SK-N-SH treated with all-trans-retinoic acid at 6 μM for 48 hours (cell line): ENCODE measurements at places on chromosomes 7 and 10.

DNA sequence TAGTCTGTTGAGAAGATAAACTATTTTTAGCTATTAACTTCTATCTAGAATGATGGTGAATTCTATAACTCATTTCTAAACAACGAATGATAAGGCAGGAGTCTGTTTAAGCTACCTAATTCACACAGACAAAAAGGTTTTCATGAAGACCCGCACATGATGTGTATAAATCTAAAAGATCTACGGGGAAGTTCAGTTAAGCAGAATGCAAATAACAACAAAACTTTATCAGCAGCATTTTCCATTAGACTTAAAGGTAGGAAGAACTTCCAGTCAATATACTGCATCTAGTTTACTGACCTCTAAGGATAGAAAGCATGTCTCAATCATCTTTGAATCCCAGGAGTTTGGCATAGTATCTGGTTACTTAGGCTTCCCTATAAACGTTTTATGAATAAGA lies 62.6 kb downstream of the CDK6 start:
- no peak for ATAC-seq

DNA sequence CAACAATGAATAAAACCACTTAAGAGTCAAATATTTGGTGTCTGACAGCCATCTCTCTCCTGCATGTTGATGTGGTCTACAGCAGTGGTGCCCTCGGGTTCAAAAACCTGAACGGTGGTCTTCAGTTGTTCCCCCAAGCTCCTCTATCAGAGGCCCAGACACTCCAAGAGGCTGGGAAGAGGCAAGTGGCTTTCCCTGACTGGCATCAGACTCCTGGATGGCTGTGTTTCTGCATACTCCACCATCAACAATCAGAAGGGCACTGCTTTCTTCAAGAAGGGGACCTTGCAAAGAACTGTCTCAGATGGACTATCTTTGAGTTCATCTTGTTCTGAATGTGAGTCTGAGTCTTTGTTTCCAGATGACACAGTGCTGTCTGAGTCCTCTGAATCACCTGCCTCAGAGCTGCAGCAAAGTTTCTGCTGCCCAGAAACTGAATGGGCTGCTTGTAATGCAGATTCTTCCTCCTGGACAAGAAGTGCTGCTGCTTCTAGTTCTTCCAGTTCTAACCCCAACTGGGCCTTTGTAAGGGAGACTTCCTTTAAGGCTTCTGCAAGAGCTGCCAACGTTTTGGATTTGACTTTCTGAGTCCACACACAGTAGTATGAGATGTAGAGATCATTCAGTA lies 5.9 kb upstream of the SGMS1 start:
- ATAC-seq = no peak

- ATAC-seq = no peak
Measured at GRCh38 chr10:62811159-62811875, 4.8 kb downstream of the EGR2 start.

DNA sequence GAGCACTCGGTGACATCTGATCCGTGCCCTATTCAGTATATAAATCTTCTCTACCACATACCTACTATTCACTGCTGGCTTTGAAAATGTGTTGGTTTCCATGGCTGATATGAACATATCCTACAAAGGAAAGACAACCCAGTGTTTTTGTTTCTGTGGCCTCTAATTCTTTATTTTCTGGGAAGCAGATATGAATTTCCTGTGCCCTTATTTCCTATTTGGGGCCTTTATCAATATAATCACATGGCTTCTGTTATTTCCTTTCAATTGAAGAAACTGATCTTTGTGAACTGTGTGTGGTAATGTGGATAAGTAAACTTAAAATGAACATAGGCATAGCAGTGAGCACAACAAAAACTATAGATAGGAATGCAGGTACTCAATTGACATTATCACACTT lies 10.6 kb downstream of the CCNJ start:
- ATAC-seq = no peak

GRCh38 chr7:151558575-151558974 lies 38.9 kb upstream of the RHEB start:
- ATAC-seq = peak; percentile 86

GRCh38 chr10:42769673-42770072 lies 12.9 kb upstream of the BMS1 start:
- ATAC-seq = peak; percentile 91

GRCh38 chr7:106063692-106064091 lies 48.4 kb downstream of the SYPL1 start:
- no peak for ATAC-seq

DNA sequence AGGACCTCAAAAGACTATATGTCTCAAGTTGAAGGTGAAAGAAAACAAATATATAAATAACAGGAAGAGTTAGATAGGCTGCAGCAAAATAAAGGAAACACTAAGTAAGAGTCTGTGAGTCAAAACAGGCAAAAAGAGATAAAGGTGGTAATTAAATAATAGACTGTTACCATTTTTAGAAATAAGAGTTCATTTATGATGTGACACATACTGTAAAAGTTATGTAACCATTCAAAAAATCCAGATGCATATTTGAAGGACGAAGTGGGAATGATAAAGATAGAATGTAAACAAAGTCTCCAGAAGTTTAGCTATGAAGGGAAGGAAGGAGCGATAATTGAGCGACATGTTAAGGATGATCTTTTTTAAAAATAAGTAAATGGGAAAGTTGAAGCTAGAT lies 50.5 kb downstream of the HECTD2 start:
- ATAC-seq = no peak

GRCh38 chr10:71585564-71586290 lies 133.9 kb downstream of the C10orf105 start:
- no peak for ATAC-seq

DNA sequence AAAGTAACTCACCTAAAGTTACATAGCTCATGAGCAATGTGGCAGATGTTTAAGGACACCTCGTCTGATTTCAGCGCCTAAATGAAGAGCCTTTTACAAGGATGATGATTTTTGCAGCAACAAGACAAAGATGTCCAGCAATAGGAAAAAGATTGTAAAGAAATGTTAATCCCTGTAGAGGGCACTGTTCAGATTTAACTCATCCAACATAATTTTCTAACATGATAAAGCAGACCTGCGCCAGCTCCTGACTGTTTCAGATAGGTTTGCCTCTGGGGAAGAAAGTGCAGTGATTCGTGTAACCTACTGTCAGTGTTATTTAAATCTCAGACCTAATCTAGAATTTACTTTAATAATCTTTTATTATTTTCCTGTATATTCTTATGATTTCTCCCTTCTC lies 595.2 kb downstream of the AUTS2 start:
- ATAC-seq = peak; percentile 90

DNA sequence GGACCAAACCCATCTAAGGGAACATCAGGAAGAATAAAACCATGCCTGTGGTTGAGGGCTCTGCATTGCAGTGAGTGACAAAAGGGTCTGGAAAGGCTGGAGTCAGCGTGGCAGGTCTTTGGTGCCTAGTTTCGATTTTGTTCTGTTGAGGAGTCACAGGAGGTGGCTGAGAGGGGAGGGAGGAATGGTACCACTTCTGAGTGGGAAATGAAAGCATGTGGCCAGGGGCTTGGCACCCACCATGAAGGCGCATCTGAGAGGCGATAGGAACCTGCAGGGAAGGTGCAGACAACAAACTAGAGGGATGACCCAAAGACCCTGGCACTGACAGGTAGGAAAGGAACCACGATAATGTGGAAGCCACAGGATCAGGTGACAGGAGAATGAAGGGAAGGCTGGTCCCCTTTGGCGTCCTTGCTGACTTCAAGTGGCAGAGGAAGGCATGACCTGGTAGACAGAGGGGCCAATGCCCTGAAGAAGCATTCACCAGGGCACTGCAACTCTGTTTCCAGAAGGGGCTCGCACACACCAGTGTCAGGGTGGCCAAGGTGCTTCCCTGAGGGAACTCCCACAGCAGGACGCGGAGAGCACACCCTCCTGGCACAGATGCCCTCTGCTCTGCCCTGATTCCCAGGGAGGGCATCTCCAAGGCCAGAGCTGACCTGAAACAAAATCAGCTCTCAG lies 41.7 kb downstream of the HIPK2 start:
- no peak for ATAC-seq

DNA sequence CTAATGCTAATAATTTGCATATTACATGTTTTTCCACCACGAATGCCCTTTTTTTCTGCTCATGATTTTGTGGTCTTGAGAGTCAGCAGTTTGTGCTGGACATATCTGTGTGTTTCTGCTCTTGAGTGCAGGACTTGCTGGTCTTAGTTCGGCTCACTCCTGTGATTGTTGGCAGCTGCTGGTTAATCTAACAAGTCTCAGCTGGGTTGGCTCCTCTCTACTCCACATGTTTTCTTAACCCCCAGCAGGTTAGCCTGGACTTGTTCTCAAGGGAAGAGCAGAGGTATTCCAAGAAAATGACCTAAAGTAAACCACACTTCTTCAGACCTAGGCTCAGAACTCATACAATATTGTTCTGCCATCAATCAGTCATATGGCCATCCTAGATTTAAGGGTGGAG lies 1238.9 kb downstream of the XPNPEP1 start:
- no peak for ATAC-seq

DNA sequence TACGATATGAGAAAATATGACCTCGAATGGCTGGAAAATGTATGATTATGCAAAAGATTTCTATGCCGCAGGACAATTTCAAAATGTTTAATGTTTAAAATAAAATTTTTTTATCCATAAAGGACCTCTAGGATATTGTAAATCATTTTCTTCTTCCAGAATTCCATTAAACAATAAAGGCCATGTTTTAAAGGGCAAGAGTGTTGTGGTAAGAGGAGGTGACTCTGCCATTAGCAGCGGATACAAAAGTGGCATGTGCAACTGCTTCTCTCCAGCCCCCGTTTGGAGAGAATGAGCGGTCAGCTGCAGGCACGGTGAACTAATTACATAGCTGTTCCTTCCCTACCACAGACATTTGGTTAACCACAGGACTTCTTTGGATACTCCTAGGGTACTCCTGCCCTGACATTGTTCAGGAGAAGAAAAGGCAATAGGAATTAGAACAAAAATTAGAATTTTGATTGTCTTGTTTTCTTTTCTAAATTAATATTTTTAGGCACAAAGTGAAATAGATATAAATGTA lies 63.8 kb downstream of the HBP1 start:
- no peak for ATAC-seq

GRCh38 chr7:135964791-135965190 lies 12.4 kb downstream of the MTPN start:
- ATAC-seq = no peak

DNA sequence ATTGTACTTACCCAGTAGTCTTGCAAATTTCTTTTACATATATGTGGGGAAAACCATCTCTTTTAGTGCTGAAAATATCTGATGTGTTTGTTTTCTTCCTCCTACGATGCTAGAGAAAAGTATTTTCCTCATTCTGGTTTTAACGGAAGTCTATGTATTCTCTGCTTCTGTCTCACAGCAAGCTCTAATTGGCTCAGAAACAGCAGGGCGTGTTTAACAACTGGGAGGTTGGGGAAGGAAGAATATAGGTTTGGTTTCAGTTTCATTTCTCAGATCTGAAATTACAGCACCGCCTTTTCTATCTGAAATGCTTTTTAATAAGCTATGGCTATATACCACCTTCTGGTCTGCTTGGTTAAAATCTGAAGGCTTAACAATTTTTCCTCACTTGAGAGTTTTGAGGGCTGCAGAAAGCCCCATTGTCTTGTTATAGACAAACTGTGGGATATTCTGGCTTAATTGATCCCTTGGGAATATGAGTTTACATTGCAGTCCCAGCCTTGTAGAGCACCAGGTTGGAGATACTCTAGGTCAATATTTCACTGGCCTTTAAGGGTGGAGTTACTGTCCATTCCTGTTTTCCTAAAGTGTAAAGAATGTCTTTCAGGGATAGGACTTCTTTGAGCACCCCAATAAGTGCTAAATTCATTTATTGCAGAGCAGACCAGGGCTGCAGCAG lies at the start of gene SAMD9:
Gene SAMD9, minus strand, starts transcription at position 128 of the 679 bp plus-strand sequence. CDS start 11,882 bp downstream, outside the sequence.
- ATAC-seq = peak; percentile 99

- peak; percentile 92 for ATAC-seq
Measured at GRCh38 chr10:22086730-22087401, 83.3 kb upstream of the DNAJC1 start.

DNA sequence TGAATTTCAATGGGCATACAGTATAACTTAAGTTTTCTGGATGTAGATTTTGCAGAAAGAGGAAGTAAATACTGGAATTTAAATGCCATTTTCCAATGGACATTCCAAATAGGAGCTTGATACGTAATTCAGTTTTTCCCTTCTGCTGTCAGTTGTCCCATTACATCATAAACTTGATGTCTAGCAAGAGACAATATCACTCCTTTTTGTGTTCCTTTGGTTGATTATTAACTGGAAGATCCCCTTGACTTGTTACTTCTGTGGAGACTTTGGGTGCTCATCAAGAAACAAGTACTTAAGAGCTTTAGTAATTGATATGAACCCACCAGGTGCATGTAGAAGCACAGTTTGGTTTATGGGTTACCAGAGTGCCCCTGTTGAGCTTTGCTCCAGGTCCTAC lies 116.1 kb downstream of the ST7 start:
- ATAC-seq = no peak

DNA sequence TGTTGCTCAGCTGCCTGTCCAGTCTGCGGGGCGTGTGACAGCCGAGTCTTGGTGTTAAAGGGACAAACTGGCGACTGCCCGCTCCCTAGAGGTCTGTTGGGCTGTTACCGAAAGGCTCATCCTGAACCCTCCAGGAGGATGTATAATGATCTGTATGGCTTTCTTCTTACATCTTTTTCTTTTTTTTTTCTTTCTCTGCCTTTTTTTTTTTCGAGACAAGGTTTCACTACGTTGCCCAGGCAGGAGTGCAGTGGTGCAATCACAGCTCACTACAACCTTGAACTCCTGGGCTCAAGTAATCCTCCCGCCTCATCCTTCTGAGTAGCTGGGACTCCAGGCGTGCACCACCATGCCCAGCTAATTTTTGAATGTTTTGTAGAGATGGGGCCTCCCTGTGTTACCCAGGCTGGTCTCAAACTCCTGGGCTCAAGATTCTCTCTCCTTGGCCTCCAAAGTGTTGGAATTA lies 857 bp downstream of the INTS15 start:
- ATAC-seq = peak; percentile 74

DNA sequence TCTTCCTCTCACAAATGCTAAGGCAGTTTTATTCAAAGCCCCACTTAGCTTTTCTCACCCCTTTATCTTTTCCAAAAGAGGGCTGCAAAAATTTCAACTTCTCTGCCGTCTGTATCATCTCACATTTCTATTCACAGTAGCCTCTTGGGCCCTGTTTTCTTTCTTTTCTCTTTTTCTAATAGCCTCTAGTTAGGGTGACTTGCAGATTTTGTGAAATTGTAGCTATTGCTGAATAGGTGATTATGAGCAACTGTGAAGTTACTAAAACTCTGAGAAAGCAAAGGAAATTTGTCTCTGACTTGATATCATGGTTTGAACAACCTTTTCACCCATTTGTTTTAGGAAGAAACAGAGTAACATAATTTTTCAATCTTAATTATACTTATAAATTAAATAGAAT lies 29.2 kb downstream of the EXOC4 start:
- no peak for ATAC-seq

DNA sequence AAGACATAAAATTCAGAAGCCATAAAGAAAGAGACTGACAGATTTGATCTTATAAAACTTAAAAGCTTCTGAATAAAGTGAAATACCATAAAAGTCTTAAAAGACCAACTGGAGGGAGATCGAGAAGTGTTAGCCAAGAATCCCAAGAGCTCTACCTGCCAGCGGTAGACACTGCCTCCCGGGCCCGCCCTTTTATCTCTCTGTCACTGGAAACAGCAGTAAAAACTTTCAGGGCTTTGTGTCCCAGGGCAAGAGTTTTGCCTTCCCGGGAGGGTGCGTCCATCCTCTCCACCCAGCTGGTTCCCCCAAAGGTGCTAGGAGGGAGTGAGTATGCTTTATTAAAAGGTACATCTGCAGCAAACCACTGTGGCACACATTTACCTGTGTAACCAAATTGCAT lies 5.8 kb downstream of the PLA2G12B start:
- no peak for ATAC-seq
